ENCODE measurements at places on chromosomes 7 and 10.
A peak's percentile ranks its signal among the peaks of the same experiment; 100 is the strongest.

DNA sequence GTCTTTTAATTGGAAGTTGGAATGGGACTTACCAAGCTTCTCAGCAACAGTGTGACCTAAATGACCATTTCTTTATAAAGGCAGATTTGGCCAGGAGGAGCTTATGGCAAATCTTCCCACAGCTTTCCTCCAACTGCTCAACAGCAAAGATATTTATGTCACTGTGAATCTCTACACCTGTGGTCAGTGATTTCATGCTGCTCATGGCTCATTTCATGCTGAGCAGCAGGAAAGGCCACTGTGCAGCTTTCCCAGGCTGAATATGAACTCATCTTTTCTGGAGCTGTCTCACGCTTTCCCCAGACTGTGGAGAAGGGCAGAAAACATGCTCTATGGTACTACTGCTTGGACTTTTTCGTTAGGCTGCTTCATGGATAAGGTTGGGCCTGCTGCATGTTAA is 29.8 kb downstream of the CALCR start:
- DNase-seq = no peak

DNA sequence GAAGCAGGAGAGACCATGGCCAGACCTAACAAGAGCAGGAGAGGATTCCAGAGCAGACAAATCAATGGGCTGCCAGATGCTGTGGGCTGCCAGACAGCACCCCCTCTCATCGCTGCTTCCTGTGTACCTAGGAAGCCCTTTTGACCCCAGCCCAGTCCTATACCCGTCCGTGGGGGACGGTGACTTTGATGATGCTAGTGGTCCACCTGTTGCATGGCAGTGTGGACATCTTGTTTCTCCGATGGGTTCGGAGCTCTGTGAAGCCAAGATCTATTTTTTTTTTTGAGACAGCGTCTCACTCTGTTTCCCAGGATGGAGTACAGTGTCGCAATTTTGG is 18.2 kb upstream of the GDI2 start:
- DNase-seq = no peak

DNA sequence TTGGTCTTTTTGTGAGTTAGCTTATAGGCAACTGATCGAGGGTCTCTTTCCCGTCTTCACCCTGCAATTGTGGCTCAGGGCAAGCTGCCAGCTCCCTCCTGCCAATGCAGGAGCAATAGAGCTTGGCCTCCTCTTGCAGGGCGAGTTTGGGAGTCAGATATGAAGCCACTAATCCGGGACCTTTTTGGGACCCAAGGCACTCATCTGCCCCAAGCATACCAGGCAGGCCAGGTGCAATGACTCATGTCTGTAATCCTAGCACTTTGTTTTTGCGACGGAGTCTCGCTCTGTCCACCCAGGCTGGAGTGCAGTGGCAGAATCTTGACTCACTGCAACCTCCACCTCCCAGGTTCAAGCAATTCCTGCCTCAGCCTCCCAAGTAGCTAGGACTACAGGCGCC is 21.1 kb downstream of the LIMK1 start:
- DNase-seq = no peak

DNA sequence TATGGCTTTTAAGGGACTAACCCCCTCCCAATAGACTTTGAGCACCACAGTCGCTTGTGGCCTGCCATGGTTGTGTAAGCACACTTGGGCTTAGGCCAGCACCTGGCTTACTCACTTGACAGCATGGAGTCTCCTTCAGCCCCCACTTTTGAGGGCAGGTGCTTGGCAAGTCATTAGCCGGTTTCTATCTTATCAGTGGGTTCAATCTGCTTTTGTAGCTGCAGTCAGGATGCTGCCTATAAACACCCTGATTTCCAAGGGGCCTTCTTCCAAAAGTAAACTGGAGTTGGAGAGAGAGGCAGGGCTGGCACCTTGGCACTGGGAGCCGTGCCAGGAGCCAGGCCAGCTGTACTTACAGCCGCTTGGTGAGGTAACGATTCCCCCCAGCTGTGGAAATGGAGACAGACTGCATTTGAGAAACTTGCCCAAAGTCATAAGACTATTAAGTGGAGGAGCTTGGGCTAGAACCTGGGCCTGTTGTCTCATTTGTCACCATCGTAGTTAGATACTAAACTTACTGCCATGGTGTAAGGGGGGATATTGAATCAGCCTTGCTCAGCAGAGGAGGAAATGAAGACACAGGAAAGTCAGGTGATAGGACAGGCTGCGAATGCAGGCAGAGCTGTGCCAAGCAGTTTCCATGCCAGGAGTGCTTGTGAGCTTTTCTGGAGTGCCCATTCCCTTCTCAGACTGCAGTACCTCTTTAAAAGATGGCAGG is 92.2 kb upstream of the EFCAB10 start:
- peak; percentile 89 for DNase-seq

GRCh38 chr10:130961506-130962239 is 349.8 kb downstream of the TCERG1L start:
- DNase-seq = no peak

- no peak for DNase-seq
Observed at GRCh38 chr7:2643386-2644219, 11.8 kb downstream of the TTYH3 start.

GRCh38 chr7:6623589-6624245 is 8.3 kb downstream of the ZNF853 start:
- no peak for DNase-seq

DNA sequence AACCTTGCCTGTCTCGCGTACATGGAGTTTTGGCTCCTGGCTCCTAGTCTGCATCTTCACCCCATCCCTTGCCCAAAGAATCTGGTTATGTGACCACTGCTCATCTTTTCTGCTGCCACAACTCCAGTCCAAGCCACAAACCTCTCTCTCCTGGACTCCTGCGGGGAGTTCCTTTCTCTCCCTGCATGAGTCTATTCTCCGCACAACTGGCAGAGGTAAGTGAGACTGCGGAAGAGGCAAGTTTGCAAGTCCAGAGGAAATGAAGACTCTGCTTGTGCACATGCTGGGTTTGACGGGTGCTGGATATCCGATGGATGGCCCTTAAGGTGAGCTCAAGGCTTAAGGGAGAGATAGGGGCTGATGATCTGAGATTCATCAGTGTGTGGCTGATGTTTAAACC is 61.0 kb downstream of the TRUB1 start:
- no peak for DNase-seq

GRCh38 chr10:122845783-122846332 is at the start of gene CUZD1:
TSS of gene CUZD1 (minus strand) at chr10:122845857. CDS start at chr10:122845843, 14 bp downstream.
- peak; percentile 1 for DNase-seq

- DNase-seq = no peak
Observed at GRCh38 chr7:16599860-16600259, 45.7 kb downstream of the ANKMY2 start.

GRCh38 chr7:139860090-139860775 is 31.2 kb downstream of the TBXAS1 start:
- DNase-seq = no peak

- no peak for DNase-seq
Observed at GRCh38 chr7:70178211-70178610, 579.9 kb downstream of the AUTS2 start.

DNA sequence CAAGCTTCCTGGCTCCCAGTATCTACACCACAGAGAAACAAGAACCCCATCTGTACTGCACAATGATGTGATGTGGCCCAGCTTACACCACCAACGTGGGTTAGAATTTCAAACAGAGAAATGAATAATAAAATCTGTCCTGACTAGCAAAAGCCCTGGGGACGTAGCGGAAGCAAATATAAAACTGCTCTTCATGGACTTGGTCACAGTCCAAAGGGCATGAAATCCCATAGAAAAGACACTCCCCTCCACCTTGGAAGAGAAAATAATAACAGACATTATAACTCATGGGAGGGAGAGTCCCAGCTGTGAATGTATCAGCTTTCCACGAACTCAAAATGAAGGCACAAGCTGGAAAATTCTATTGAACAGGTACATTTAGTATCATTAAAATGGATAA is 205.3 kb upstream of the GALNT17 start:
- DNase-seq = no peak

GRCh38 chr7:38448054-38448453 is 174.6 kb upstream of the TARP start:
- DNase-seq = no peak

DNA sequence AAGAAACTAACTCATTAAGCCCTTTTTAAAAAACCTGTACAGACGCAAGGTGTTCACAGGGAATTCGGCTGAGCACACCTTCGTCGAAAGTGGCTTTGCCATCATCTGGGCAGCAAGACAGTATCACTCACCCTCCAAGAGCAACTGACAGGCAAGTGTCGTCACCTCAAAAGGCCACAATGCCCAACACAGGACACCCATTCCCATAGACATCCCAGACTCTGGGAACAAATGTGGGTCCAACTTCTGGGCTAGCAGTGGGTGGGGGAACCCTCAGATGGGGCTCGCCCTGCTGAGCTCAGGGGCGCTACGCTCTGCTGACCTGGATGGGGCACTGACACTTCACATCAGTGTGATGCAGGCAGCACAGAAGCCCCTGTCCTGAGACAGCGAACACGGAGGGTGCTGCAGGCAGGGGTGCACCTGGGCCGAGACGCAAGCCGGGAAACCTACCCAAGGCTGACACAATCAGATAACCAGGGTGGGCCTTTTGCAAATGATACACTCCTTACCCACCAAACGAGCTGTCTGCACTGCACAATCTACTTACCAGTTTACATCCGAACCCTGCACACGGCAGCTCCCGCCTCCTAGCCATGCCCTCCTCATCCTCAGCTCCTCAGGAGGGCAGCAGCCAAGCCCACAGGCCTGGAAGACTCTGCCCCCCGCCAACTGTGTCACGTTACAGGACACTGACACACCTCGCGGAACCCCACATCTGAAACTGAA is 1.7 kb downstream of the DIP2C start:
- no peak for DNase-seq

DNA sequence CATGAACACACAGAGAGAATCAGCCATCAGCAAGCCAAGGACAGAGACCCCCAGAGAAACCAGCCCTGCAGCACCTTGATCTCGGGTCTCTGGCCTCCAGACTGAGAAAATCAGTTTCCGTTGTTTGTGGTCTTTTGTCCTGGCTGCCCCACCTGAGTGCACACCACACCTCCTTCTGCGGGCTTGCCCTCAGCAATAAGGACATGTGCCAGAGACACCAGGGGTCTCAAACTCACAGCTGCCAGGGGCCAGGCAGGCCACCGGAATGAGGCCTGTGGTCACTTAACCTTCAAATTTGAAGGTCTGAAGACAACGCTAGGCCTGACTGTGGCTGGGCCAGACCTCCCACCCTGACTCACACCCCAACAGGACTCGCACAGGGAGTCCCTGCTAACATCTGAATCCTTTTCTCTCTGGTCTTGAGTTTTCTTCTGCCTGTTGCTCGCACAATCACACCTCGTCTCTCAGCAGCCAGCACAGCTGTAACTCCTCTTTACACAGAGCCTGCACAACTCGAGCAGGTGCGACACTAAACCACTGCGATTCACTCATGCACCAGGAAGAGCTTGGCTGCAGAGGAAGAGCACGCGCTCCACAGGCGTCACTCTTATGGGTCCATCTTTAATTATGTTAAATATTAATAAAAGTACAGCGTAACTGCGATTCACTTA is 86.2 kb downstream of the CHST15 start:
- no peak for DNase-seq

- no peak for DNase-seq
Observed at GRCh38 chr7:121002757-121003200, 14.3 kb downstream of the CPED1 start.

- no peak for DNase-seq
Observed at GRCh38 chr10:75431180-75432111, at the start of gene LRMDA. TSS of gene LRMDA (plus strand) at chr10:75431624.

DNA sequence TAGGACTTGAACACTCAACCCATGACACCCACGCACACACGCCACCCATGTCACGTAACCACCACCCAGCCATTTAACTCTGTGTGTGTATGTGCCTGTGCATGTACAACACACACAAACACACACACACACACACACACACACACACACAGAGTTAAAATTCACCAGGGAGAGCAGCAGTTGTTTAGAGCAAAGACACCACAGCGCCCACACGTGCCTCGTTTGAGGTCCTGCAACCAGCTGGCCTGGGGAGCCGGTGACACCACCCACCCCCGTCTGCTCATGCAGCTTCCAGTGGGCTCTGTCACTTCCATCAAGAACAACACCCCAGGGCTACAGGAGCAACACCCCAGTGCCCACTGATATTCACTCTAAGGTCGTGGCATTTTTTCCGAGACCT is 97.4 kb downstream of the ELFN1 start:
- peak; percentile 39 for DNase-seq

DNA sequence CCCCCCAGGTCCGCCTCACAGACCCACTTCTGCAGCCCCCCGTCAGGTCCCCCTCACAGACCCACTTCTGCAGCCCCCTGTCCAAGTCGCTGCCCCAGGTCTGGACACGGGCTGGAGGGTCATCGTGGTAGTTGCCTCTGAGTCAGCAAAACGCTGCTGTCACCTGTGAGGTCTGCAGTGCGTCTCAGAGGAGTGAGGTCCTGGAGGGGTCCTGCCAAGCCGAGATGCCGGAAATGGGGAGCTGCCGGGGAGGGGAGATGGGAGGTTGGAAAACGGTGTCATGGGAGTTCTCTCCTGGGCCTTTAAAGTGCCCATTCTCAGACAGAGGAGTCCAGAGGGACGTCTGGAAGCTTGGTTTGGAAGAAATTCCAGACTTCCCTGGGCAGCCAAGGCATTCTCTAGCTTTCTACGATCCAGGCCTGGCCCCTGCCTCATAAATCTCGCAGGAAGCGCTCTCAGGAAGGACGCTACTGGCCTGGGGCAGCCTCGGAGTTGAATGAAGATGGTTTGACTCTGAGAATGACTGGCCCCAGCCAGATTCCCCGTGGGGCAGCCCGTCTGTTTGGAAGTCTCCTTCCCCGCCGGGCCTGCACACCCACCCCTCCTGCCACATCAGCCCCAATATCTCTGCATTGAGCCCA is 38.7 kb downstream of the CALML3 start:
- DNase-seq = no peak

DNA sequence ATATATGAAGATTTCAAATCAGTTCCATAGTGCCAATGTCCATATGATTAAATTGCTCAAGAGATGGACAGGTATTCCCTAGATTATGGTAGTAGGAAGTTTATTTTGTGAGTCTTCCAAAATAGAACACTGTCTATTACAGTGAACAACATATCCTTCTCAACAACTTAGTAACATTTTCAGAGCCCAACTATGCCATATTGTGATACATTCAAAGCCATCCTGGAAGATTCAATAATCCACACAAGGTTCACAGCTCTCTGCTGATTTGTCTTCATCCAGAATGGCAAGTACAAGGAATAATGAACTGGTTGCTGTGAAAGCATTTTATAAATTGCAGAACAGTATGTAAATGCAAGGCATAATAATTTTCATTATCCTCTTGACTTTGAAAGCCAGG is 213.9 kb downstream of the CHRM2 start:
- DNase-seq = peak; percentile 8

GRCh38 chr7:128919881-128920799 is 9.6 kb upstream of the KCP start:
- peak; percentile 16 for DNase-seq

Data from NCI-H524 (cell line).